Right atrium auricular region (tissue), 2 donors: ENCODE measurements at places on chromosomes 7 and 10. TPM values are rescaled to one million over a fixed set of nuclear protein-coding genes. Genes with fewer than 3 reads are reported as not detected.

DNA sequence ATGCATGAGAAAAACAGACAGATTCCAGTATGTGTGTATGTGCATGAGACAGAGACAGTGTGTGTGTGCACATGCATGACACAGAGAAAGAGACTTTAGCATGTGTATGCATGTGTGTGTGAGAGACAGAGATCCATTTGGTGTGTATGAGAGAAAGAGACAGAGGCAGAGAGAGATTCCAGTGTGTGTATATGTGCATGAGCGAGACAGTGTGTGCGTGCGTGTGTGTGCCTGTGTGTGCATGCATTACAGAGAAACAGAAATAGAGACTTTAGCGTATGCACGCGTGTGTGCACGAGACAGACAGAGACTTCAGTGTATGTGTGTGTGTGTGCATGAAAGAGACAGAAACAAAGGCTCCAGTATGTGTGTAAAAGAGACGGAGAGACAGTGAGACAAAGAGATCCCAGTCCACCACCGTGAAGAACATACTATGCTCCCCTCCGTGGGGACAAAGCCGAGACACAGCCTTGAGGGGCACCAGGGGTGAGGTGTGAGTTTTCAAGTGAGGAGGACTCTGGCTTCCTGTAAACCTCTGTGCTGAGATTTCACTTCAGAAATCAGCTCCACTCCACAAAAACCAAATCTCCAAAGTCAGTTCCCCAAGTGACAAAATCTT, 188.9 kb downstream of the GRID1 start:
- DNase-seq, result no peak

MAGI2 gene
- 6.0 TPM for total RNA-seq

- no peak for DNase-seq
Observed at GRCh38 chr10:99612167-99612831, 7.9 kb downstream of the SLC25A28 start.

DNA sequence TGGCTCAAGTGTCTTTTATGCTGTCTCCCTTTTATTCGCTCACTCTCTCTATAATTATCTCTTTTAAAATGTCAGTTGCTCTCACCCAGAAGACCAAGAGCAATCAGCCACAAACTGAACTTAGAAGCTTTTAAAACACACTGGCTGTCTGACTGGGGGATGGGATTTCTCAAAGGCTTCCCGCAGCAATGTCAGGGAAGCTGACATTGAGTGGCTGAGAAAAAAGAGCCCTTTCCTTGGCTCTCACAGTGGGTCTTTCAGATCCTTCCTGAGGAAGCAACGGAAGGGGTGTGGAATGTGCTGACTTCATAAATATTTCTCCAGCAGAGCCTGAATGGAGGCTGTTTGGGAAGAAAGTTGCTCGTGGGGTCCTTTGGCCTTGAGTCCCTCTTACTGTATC, 445.7 kb upstream of the C7orf33 start:
- no peak for DNase-seq

FRMPD2 gene
- total RNA-seq, result 7.5 TPM
